SIG-M5 (cell line): ENCODE measurements at places on chromosomes 2 and 18.
A peak's percentile ranks its signal among the peaks of the same experiment; 100 is the strongest.

DNA sequence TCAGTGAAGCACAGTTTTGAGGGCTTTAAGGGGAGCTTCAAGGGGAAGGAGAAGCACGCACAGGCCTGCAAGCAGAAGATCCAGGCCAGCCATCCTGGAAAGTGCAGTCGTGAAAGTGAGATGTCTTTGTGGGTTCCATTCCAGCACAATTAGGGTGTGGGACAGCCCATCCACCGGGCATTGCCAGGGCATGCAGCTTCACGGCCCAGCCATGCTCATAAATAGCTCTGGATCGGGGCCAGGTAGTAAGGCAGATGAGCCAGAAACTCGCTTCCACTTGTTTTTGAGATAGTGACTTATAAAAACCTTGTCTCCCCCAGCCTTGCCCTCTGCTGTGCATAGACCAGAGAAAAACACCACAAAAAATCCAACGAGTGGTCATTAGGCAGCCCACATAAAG, 21.0 kb downstream of the KDSR start:
- DNase-seq = no peak

- DNase-seq = no peak
These were observed 45.1 kb downstream of the TRAK2 start for GRCh38 chr2:201406077-201406662.

GRCh38 chr18:13831864-13832508, 8.0 kb downstream of the MC5R start:
- no peak for DNase-seq

GRCh38 chr2:209734805-209735204, 36.8 kb upstream of the UNC80 start:
- DNase-seq = no peak

DNA sequence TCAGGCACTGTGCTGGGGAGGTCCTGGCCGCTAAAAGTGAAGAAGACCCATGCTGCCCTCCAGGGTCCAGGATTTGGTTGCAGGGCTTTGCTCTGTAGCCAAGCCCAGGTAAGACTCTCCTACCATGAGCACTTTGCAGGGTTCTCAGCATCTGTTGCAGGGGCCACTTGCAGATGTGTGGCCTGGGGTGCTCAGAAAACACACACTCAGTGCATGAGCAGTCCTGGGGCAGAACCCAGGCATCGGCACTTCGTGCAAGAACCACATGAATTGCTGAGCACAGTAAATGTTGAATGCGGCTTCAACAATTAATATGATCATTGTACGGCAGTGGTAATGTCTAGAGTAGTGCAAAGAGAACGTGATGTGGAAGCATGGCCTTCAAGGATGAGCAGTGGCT, 98.5 kb upstream of the SMIM21 start:
- DNase-seq = no peak

DNA sequence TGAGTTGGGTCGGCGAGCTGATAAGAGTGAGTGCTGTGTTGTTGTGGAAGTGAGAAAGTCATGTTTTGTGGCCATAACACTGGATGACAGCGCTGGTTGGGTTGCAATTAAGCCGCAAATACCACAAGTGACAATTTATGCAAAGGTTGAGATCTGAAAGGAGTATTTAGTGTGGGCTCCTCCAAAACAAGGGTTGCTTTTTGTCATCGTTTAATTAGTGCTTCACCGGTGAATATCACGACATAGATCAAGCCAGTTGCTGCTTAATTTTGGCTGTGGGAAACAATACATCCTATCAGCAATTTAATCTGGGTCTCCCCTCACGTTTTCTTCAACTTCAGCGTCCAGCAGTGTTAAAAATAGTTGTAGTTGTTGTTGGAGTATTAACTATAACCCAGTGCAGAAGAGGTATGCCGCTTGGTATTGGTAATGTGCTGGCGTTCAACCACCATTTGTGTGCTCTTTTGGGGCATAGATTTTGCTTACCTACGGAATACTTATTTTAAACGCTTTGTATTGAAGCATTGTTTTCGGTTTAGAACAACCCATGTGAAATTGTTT, 662 bp downstream of the ACVR2A start:
- DNase-seq = no peak

DNA sequence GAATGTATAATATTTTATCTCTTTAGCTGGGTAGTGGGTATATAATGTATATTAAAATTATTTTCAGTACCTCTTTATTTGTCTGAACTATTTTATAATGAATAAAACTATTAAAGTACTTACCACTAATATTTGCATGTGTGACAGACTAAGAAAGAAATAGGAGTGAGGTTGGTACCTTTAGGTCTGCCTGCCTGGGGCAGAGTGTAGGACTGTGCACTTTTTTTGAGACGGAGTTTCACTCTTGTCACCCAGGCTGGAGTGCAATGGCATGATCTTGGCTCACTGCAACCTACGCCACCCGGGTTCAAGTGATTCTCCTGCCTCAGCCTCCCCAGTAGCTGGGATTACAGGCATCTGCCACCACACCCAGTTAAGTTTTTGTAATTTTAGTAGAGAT, 18.8 kb downstream of the NCOA1 start:
- DNase-seq = no peak

- peak; percentile 22 for DNase-seq
These were observed 172.8 kb upstream of the RBMS1 start for GRCh38 chr2:160666154-160667060.

DNA sequence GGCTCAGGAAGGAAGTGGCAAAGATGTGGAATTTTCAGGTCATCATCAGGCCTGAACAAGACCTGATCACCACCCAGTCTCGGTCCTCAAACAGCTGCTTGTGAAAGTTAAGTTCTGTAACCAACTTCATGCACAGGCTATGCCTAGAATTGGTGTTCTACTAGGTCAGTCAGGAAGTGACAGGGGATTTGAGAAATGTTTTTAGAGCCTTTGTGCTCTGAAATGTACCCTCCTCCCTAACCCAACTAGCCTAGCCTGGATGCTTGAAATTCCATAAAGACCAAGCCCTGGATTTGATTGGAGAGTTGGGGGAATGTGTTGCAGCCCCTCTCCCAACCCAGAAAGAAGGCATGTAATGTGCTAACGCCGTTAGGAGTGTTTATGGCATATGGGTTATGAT, 63.3 kb downstream of the TGOLN2 start:
- no peak for DNase-seq

DNA sequence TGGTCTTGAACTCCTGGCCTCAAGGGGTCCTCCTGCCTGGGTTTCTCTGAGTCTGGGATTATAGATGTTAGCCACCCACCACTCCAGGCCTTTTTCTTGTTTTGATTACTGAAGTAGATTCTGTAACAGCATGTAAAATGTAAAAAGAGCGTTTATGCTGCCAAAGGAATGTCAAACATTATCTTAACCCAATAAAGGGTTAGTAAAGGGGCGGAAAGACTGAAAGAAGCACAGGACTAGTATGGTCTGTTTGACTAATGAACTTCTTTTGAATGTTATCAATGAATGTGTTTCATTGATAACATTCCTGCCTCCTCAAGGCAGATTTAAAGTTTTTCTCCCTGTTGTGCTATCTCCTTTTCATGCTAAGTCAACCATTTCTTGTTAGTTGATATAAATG, 29.4 kb downstream of the GPD2 start:
- DNase-seq = no peak

GRCh38 chr2:23651187-23652080, 266.5 kb downstream of the KLHL29 start:
- no peak for DNase-seq

- DNase-seq = no peak
These were observed 629.1 kb downstream of the LRP1B start for GRCh38 chr2:141501752-141502151.

DNA sequence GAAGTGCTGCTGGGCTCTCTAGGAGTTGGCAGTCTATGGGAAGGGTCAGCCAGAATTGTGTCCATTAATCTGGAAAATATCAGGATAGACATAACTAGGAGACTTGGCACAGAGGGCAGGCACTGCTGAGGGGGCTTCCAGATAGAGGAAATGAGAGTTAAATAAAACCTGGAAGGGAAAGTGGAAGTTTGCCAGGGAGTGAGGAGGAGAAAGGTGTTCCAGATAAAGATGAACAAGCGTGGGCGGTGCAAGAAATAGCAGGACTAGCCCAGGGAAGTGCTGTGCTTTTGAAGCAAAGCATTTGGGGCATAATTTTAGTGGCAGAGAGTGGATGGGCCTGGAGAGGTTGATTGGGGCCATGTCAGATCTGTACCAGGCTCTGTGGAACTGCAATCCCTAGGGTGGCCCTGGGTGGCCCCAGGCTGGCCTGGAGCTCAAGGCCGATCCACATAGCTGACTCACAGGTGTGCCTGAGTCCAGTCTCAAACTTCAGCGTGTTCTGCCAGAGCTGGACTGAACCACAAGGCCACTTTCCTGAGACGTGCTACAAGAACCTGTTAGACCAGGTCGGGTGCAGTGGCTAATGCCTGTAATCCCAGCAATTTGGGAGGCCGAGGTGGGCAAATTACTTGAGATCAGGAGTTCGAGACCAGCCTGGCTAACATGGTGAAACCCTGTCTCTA, 26.9 kb downstream of the GALM start:
- DNase-seq = no peak

- no peak for DNase-seq
These were observed 112.7 kb downstream of the ANKRD44 start for GRCh38 chr2:197197895-197198311.

- no peak for DNase-seq
These were observed 39.8 kb upstream of the AAK1 start for GRCh38 chr2:69683170-69683971.

GRCh38 chr2:29063646-29064345, 10.5 kb downstream of the PCARE start:
- DNase-seq = no peak

DNA sequence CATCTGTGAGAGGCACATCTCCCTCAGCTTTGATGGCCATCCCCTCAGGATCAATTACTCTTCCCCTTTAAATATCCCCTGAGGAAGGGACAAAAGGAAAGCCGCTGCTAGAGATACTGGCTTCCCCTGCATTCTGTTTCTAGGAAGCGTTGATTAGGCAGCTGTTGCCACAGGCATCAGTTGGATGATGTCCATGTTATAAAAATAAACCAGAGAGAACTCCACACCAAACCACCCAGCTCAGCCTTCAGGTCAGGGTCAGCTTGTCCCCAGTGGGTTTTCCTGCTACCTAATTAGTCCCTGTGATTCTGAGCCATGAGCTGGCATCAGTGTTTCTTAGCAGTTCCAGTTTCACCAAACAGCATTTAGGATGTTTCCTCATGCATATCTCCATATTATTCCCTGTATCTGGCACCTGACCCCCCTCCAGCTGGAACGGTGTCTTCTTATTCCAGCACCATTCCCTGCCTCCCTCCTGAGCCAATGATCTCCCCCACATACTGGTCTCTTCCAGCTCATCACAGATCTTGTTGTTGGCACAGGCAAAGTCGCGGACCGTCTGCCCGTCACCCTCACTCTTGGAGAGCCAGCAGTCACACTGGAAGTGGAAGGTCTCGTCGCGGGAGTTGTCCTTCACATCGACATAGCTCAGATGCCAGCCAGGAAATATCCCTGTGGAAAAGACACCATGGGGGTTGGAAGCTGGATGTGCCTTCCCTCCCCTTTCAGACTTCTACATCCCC, 168.4 kb downstream of the LOXHD1 start:
- no peak for DNase-seq

- DNase-seq = no peak
These were observed 287.7 kb downstream of the PIK3C3 start for GRCh38 chr18:42242758-42243157.

DNA sequence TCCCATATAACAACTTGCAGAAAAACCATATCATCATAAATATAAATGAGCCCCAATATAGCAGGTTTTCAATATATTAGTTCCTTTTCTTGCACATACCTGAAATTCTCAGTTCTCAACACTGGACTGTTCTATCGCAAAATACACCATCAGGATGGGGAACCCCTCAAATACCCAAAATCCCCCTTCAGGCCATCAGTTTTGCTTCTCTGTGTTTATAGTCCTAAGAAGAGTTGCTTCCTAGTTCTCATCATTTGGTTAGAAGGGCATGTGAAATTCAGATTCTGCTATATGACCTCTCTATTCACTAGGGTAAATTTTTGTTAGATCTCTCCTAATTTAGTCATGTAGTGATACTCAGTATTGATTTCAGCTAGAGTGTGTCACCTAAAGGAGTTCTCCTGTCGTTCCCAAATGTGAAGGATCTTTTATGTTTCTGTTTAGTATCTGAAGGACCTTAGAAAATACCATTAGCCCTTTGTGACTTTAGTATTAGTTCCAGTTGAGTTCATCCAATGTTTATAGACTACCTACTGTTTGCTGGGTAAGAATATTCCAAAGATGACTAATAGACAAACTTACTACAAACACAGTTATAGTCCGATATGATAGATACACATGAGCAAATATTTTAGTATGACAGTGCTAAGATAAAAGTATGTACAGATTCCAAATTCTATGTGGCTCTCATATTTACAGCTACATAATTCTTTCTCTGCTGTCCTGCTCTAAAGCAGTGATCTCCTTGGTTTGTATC, 115.8 kb downstream of the TTC27 start:
- no peak for DNase-seq

- no peak for DNase-seq
These were observed 268.2 kb upstream of the PXDN start for GRCh38 chr2:2012505-2012904.

- no peak for DNase-seq
These were observed 263.2 kb downstream of the EXOC6B start for GRCh38 chr2:72562451-72563153.

DNA sequence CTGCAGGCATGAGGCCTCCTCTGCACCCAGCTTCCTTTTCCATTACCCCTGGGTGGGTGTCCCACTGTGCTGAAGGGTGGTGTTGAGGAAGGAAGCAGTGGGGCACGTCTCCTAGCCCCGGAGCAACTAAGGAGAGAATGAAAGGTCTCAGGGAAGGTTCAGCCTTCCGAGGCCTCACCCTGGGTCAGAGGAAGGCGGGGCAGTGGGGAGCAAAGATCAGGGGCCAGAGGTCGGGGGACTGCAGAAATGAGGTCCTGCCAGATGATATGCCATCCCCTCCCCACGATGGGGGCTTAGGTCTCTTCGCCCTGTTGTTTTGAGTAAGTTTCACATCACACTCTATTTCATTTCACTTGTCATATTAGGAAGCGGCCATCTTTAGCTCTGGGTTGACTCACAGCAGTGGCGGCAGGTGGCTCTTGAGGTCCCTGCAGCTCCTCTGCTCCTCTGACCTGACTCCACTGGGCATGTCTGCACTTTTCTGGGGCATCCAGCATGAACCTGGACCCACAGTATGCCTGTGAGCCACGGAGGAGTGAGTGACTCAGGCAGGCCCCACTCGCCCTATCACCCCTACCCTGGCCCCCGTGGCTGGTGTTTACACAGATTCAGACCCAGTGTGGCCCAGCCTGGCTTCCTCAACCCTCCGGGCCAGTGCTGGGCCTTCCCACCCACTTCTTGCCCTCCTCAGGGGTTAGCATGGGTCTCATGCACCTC, 153.7 kb upstream of the SMAD2 start:
- DNase-seq = no peak

GRCh38 chr2:212193056-212193455, 345.5 kb downstream of the ERBB4 start:
- DNase-seq = no peak

- DNase-seq = no peak
These were observed 60.9 kb upstream of the KLF7 start for GRCh38 chr2:207226671-207227061.

- no peak for DNase-seq
These were observed 61.2 kb downstream of the WDSUB1 start for GRCh38 chr2:159225025-159226016.
